ENCODE measurements at places on chromosomes 6 and 20. TPM values are rescaled to one million over a fixed set of nuclear protein-coding genes. Genes with fewer than 3 reads are reported as not detected.

GRCh38 chr20:64193058-64193457 lies 28.8 kb downstream of the MYT1 start:
- DNase-seq, result no peak

- no peak for DNase-seq
Observed at GRCh38 chr6:168303982-168304751, 15.4 kb downstream of the DACT2 start.

GRCh38 chr6:166286839-166287271 lies 21.3 kb downstream of the PRR18 start:
- DNase-seq, result no peak

DNA sequence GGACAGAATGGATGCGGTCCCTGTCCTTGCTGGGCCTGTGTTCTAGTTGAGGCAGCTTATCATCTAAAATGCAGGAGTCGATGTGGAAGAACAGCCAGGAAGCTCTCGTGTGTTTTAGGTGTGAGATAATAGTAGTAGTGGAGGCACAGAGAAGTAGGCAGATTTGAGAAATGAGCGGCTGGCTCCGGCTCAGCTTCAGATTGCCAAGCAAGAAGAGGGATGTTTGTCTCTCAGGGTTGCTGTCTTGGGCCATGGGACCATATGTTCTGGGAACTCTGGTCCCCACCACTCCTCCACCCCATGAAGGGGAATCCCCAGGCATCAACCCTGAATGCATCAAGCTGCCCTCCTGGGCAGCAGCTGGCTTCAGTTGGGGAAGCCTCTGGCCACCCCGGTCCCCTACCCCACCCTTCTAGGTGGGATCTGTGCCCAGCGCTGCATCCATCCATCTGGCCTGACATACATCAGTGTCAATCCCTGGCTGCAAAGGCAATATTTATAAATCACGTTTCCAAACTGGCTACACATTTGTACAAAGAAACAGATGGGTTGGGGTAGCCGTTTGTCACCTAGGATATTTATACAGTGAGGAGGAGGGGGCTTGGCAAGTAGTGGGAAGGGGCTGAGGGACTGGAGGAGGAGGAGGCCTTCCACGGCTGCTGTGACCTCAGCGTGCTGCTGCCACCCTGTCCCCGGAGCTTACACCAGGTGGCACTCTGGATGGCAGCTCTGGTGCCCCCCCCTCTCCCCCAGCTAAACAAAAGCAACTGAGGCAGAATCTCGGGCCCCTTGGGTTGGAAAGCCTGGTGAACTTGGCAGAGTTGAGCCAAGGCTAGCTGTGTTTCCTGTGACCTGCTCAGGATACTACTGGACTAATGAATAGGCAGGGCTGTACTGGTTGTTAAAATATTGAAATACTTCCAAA lies 64.4 kb downstream of the CD40 start:
- DNase-seq, result no peak

The TUBE1 gene
- total RNA-seq, result 25.2 TPM

The OGFR gene
- total RNA-seq, result 31.0 TPM

GRCh38 chr6:18823782-18824386 lies 436.7 kb downstream of the RNF144B start:
- DNase-seq, result no peak

DNA sequence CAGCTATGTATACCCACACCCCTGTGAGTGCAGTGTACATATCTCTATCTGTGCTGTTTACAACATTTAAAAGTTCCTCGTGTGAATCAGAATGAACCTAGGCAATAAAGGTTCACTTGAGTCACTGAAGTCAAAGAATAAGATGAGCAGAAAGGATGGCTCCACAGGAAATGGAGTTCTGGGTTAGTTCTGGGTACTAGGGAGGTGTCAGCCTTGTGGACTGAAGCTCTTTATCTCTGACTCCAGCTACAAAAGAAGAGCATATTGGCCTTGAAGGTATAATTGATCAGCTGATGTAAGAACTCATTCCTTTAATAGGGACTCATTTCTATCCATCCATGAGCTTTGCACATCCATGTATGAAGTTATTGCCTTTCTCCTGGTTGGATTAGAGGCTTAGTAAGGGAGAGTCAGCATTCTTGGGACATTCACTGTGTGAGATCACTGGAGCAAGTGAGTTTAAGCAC lies 73.9 kb upstream of the BACH2 start:
- no peak for DNase-seq

DNA sequence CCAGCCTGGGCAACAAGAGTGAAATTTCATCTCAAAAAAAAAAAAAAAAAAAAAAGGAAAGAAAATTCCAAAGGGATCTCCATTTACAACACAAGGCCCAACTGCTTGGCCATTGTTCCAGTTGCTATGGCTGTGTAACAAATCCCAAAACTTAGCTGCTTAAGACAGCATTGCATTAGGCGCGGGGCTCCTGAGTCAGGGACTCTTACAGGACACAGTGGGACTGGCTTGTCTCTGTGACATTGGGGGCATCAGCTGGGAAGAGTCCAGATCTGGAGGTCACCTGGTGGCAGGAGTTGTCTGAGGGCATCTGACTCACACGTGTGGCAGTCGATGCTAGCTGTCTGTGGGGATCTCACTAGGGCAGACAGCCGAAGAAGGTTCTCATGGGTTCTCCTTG lies 35.6 kb downstream of the TTLL9 start:
- no peak for DNase-seq

The CLVS2 gene
- 0.69 TPM for total RNA-seq

DNA sequence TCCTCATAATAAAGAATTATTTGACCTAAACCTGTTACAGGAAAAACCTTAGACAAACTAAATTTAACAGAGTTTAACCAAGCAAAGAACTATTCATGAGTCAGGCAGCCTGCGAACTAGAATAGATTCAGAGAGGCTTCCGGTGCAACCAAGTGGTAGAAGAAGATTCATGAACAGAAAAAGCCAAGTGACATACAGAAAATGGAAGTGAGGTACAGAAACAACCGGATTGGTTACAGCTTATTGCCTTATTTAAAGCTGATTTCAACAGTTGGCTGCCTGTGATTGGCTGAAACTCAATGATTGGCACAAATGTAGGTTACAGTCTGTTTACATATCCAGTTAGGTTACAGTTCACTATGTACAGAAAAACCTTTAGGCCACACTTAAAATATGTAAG lies 10.1 kb downstream of the PPP1R3G start:
- no peak for DNase-seq
